A172 (cell line): ENCODE measurements at places on chromosomes 7 and 10.

DNA sequence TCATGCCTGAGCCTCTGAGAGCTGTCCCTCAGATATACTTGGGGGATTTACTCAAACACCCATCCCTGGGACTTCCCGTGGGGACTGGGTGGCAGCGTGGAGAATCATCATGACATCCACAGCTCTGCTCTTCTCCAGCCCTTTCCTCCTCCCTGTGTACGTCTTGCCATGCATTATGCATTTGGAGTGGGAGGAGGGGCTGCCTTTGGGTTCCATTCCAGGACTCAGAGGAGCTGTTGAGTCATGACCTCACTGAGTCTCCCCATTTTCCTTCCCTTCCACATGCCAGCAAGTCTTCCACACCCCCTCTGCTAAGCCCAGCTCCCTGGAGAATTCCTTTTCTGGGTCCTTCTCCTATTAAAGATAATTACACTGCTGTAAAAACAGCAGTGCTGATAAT, 480.7 kb downstream of the SORCS3 start:
- DNase-seq = no peak

DNA sequence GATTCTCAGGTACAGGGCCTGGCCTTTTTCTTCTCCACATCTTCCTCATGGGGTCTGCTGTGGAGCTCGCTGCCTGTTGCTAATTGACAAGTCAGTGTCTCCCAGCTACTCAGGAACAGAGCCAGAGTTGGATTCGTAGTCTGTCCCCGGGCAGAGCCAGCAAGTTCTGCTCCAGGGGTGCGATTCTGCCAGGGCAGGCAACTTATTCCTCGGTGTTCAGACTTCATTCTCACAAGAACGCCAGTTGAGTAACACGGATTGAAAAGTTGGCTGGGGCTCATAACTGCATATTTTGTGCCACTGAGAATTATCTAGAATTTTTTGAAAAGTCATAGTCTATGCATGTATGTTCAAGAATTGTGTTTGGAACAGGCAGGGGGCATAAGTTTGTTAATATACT, 336.7 kb upstream of the NPVF start:
- DNase-seq = no peak

DNA sequence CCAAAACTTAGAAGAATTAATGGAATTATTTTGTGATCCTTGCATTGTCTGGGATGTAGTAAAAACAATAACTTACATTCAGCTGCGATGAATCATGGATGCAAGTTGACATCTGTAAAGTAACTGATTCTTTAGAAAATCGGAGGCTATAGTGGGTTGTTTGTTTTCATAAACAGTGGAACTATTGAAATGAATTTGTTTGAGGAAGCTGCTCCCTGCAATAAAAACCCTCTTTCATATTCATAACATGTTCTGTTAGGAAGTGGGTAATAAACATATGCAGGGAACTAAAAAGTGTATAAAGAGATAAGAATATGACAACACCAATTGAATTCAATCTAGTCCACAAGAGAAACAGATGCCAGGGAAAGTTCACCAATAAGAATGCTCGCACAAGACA, 53.6 kb downstream of the AGMO start:
- peak; percentile 27 for DNase-seq

DNA sequence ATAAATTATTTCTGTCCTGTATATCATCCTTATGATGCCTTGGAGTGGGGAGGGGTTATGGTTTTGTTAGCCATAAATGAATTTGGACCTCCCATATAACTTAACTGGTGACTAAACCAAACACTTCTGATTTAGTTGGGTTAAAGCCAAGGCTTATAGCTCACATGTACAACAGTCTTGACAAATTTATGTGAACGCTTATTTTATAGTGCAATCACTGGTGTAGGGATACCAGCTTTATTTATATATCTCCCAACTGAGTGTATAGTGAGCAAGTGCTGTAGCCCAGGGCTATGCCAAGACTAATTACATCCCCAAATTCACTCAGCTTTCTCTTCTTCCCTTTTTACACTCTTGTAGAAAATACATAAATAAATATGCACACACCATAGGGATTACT, 956.2 kb downstream of the SORCS3 start:
- DNase-seq = no peak

- no peak for DNase-seq
Observed at GRCh38 chr10:662223-662605, 27.3 kb downstream of the DIP2C start.

GRCh38 chr10:50805981-50806622, 66.4 kb downstream of the ASAH2B start:
- no peak for DNase-seq

DNA sequence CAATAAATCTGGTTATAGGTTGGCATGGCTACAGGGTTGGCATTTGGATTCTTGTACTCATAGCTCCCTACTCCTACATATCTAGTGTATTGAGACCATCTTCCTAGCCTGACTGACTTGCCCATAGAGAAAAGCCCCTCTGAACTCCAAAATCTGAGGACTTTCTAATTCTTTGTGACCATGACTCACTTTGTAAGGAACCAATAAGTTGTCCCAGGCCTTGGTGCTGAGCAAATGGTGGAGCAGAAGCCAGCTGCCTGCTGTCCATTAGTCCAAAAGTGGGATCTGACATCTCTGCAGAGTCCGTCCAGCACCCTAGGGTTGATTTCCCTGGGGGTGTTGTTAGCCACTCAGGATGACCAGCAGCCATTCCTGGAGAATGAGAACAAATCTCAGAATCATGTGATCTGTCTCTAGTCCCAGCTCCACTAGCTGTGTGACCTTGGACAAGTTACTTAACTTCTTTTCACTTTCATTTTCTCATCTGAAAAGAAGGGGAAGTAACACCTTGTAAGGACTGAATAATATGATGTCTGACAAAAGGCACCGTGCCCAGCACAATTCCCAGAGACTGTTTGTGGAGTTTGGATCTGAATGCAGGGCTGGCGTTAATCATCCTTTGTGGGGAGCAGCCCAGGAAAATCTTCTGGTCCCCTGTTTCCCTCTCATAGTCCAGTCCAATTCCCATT, 44.1 kb downstream of the MTURN start:
- no peak for DNase-seq

GRCh38 chr10:93813507-93814465, 56.0 kb downstream of the LGI1 start:
- peak; percentile 73 for DNase-seq

GRCh38 chr7:11213266-11213665, 239.6 kb downstream of the PHF14 start:
- no peak for DNase-seq

DNA sequence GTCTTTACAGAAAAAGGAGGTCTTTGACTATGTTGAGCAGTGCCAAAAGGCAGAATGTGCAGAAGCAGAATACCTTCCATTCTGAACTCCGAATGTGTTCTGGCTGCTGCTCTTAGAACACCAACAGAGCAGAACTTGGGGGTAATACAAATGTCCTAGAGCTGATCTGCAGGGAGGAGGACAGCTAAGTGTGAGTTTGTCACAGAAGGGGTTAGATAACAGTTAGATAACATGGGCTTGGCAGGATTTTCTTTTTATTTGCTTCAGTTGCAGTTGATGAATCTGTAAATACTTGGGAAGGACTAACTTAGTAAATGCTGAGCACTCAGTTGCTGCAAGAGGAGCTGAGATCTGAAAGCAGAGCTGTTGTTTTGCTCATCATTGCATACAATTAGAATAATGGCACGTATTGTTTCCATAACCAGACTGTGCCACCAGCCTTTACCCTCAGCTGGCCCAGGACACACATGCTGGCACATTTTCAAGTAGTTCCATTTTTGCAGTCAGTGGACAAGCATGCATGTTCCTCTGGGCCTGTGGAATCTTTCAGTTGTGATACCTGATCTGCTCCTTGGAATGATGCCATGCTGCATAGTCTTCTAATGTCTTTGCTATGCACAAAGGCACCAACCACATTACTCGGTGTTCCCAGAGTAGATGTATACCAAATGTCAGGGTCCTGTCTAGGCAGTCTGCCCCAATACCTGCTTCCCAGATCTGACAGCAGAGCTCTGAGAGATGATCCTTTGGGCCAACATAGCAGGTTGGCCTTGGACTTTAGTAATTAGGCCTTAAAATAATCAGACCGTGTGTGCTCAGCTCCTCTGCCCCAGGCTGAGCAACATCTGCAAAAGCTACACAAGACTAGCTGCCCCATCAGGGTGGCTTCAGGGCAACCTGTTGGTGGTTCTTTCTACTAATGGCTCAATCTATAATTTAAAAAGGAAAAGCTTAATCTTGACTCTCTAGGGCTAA, 55.7 kb downstream of the GSDME start:
- peak; percentile 61 for DNase-seq

DNA sequence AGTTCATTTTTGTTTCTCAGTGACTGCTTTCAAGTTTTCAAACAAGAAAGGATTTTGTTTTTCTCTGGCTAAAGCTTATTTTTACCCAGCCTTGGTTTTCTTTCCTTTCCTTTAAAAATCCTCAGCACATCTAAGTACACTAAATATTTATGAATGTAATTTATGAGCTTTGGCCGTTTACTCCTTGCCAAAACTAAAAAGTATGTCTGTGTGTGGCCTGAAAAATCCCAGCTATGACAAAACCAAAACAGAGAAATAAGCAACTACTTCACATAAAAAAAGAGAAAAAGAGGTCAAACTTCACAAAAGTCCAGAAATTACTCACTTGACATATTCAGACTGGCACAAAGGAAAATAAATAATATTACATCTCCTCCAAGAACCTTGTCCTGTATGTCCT, 365.1 kb upstream of the NFE2L3 start:
- no peak for DNase-seq

DNA sequence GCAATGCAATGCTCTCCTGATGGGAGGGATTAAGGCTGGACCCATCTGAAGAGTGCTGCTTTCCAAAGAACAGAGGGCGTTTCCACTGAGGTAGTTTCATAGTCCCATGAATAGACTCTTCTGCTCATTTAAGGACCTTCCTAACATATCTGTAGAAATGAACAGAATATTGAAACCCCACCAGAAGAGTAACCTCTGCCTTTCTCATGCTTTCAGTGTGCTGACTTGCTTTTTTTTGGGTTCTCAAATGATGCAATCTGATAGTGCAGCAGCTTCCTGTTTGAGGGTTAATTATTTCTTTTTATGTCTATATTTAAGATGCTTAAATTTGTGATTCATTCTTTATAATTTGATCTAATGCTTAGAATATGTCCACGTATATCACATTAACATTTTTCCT, 82.2 kb downstream of the GATA3 start:
- DNase-seq = no peak

DNA sequence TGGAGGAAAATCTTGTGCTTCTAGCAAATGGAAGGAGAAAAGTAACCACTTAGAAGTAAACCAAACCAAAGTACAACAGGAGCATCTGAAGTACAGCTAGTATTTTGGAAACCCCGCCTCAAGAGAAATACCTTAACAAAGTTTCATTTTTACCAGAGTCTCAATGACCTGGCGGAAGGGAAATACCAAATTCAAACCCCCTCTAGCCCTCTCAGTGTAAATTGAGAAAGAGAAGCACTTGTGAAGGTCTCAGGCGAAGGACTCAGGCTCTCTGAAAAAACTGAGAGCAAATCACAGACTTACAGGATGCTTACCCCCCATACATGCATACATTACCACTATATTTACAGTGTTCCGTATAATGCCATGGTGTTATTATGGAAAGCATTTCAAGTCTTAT, 70.1 kb downstream of the ZPBP start:
- no peak for DNase-seq

- DNase-seq = no peak
Observed at GRCh38 chr10:2143213-2143835, 406.0 kb upstream of the ADARB2 start.

- no peak for DNase-seq
Observed at GRCh38 chr7:29398011-29398410, 165.6 kb upstream of the PRR15 start.

GRCh38 chr10:122798704-122799231, 46.9 kb downstream of the CUZD1 start:
- DNase-seq = no peak

- no peak for DNase-seq
Observed at GRCh38 chr7:2461268-2462026, 14.8 kb downstream of the GRIFIN start.

DNA sequence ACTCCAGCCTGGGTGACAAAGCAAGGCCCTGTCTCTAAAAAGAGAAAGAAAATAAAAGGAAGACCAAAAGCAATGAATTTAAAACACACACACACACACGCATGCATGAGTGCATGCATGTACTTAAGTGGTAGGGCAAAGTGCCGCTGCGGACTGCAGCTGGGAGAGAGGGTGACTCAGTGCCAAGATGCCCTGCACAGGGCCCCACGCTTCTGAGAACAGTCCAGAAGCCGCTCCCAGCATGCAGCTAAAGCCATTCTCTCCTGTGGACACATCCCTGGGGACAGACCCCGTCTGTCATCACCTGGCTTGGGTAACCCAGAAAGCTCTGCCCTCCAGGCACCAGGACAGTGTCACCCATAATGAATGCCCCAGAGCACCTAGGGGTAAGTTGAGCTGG, 61.0 kb upstream of the MYL10 start:
- DNase-seq = no peak

DNA sequence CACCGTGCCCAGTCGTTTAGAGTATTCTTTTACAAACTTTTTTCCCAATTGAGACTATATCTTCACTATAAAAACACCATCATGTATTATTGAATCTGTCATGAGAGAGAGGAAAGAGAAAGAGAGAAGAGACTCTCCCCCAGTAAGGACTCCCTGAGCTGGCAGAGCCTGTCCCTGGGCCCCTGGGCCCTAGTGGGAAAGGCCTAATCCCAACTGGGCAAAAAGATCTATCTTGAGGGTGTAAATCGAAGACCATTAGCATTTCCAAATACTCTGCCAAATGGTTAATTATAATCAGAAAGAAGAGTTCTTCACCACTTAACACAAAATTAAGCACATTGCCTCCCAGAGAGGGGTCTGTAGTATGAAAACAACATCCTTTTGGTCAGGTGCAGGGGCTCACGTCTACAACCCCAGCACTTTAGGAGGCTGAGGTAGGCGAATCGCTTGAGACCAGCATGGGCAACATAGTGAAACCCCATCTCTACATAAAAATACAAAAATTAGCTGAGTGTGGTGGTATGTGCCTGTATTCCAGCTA, 108.2 kb downstream of the SKIDA1 start:
- no peak for DNase-seq

DNA sequence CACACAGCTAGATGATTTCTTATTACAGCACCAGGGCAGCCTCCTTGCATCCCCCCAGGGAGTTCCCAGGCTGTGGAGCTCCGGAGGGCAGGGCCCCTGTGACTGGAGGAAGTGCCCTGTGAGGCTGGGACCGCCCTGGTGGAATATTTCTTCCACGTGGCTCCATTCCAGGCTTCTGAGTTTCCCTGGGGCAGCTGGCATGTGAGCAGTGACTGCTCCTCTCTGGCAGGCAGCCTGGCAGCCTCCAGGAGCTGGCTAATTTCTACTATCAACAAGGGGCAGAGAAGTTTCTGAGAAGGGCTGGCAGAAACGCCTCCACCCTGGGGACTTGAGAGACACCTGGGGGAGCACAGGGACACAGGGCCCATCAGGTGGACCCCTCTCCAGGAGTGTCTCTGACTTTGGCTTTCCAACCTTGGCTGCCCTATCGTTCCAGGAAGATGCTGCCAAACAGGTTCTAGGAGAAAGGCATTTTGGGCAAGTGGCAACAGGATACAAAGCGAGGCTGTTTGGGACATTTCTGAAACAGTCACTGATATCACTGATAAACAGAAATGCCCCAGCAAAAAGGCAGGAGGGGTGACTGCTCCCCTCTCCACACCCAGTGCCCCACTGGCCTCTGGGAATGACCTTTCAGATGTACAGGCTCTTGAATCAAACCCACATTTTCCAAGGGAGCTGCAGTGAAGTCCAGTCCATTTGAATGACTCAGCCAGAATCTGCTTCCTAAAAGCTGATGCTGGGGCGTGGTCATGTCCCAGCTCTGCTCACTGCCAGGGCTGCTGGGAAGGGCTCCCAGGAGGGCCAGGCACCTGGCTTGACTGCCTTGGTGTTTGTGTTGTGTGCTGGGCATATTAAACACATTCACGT, 16.1 kb downstream of the MYOF start:
- DNase-seq = peak; percentile 99
